ENCODE measurements at places on chromosomes 16 and 17.
A peak's percentile ranks its signal among the peaks of the same experiment; 100 is the strongest.

GRCh38 chr17:69760562-69760961 lies 314.5 kb upstream of the KCNJ16 start:
- DNase-seq = no peak

- no peak for DNase-seq
Measured at GRCh38 chr17:79777894-79778503, at the start of gene CBX2. Gene CBX2 (plus strand): TSS chr17:79778148. CDS start chr17:79778236, 88 bp downstream.

DNA sequence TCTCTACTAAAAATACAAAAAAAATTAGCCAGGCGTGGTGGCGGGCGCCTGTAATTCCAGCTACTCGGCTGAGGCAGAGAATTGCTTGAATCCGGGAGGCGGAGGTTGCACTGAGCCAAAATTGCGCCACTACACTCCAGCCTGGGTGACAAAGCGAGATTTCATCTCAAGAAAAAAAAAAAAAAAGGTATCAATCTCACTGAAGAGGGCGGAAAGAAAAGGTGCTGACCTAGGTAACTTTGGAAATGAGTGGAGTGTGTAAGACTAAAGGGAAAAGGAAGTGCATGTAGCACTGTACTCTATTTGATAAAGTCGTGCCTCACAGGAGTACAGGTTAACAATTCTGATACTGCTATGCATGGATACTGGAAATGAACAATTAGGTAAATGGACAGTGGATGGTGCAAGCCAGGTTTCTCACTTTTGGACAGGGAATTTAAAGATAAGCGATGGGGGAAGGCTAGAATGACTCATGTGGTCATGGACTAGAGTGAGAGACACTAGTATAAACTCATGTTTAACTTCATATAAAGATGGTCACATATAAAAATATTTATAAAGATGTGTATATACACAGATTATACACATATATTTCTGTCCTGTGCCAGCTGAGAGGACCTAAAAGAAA lies 142.9 kb downstream of the CDK5R1 start:
- DNase-seq = no peak

GRCh38 chr16:75250809-75251279 lies 580 bp downstream of the BCAR1 start:
- DNase-seq = no peak

DNA sequence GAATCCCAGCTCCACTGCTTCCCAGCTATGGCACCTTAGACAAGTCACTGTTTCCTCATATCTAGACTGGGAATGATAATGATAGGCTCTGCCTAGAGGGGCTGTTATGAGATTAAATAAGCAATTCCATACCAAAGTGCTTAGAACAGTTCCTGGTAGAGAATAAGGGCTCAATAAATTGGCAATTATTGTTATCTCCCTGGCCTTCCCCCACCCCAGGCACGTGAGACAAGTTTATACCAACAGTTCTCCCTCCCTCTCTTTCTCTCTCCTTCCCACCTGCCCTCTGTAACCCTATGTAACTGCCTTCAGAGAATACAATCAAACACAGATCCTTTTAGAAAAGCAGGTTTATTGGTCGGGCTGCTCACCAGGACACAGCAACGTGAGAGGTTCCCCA lies 13.9 kb upstream of the STAT3 start:
- DNase-seq = no peak

DNA sequence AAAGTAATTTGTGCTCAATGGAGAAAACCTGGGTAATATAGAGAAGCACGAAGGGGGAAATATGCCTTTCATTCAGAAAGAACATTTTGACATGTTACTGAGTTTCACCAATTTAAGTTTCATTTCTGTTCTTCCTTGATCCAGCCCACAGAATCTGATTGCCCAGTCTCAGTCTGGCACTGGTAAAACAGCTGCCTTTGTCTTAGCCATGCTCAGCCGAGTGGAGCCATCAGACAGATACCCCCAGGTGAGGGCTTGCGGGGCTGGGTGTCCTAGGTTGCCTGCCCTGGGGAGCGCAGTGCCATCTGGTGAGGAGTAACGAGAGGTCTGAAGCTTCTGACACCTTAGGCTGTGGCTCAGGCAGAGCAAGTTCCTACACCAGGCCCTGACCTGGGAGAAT lies 17.7 kb downstream of the DDX19A start:
- no peak for DNase-seq

- DNase-seq = no peak
Measured at GRCh38 chr16:56998861-56999260, 9.5 kb downstream of the NLRC5 start.

GRCh38 chr16:66562986-66563385 lies 3.3 kb upstream of the CMTM1 start:
- DNase-seq = no peak

DNA sequence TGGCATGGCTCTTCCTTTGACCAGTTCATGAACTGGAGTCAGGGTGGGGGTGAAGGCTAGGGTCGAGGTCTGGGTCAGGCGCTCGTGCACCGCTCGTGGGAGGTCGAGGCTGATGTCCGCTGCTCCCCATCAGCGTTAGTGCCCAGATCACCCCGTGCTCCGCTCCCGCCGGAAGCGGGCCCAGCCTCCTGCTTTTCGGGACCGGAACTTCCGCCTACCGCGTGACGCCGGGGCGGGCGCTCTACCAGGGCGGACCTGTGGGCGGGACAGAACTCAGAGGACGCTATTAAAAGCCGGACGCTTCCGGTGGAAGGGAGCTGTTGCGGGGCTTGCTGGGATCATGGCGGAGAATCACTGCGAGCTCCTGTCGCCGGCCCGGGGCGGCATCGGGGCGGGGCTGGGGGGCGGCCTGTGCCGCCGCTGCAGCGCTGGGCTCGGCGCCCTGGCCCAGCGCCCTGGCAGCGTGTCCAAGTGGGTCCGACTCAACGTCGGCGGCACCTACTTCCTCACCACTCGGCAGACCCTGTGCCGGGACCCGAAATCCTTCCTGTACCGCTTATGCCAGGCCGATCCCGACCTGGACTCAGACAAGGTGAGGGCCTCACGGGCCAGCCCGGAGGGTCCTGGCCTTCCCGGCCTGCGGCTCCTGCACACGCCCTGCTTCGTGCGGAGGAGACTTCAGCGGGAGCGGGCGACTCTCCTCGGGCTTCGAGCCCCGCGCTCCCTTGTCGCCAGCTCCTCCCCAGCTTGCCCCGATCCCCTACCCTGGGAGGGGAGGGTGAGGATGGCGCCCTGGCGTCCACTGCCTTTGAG lies at the start of gene KCTD5:
TSS of gene KCTD5 (plus strand) at position 315 of the 813 bp plus-strand sequence. CDS start at position 341, 26 bp downstream.
- DNase-seq = peak; percentile 68

GRCh38 chr16:66342294-66342900 lies 24.1 kb upstream of the CDH5 start:
- no peak for DNase-seq

- no peak for DNase-seq
Measured at GRCh38 chr16:1778200-1779179, 3.9 kb downstream of the SPSB3 start.

DNA sequence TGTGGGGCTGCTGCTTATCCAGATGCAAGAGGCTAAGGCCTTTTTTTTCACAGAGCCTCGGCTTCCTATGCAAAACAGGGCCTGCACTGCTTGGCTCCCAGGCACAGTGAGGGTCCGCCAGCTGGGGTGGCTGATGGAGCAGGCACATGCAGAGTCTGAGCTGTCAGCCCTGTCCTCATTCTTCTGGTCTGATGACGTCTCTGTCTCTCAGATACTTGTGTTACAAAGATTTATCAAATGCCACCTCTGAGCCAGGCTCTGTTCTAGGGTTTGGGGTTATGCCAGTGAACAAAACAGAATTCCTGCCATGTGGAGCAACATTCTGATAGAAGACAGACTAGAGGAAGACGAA lies 4.8 kb downstream of the RNF40 start:
- DNase-seq = no peak

- no peak for DNase-seq
Measured at GRCh38 chr17:73549841-73550430, 94.3 kb downstream of the SDK2 start.

DNA sequence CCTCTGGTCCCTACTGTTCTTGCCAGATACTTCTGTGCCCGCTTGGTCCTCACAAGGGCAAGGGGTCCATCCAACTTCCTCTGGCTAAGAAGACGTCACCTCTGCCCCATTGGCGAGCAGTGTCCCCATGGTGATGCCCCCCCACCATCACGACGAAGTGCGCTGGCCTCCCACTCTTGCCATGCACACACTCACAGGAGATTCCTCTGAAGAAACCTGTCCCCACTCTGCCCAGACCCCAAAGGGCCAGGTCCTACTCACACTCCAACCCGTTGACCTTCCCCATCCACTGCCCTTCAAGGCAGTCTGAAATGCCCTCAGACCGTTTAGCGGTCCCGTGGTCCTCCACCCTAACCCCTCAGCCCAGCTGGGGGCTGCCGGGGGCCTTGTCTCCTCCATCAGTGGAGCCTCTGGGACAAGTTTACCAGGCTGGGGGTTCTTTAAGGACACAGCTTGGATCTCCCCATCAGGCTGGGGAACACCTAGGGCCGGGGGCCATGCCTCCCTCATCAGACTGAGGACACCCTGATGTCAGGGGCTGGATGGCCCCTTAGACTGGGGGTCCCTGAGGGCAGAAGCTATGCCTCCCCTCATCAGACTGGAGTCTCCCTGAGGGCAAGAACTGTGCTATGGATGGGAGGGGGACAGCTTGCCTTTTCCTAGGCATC lies 6.5 kb downstream of the NXPH3 start:
- DNase-seq = no peak

DNA sequence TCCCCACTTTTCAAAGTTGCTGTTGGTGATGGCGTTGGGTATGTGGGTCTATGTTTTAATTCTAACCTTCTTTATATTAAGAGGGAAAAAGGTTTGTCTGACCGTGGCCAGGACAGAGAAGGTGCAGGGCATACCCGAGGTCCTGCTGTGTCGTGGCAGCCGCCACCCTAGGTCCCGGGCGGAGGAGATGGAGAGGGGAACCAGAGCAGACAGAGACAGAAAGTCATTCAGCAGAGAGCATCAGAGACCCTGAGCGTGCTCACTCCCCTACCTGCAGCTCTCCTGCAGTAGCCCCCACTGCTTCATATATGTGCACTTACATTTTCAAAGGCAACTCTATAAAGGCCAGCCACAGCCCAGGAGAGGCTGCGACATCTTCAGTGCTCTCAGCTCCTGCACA lies 327.2 kb upstream of the TNRC6C start:
- DNase-seq = no peak
